Ammon's horn (tissue), 1 donor: ENCODE measurements at places on chromosomes 7 and 10.

DNA sequence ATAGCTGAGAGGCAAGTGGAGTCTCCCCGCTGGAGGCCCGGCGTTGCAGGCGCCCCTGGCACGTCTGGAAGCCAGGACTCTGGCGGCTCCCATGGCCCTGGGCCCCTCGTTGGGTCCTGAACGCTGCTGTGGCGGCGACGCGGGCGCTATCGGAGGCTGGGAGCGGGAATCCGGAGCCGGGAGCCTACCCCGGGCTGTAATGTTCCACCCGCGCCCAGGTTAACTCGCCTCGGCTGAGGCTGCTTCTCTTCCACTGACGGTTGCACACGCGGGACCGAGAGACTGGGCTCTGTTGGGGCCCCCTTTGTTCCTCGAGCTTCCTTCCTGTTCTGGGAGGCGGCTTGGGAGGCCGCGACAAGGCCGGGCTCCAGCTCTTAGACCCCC, 1.3 kb upstream of the HOXA5 start:
- no peak for DNase-seq

DNA sequence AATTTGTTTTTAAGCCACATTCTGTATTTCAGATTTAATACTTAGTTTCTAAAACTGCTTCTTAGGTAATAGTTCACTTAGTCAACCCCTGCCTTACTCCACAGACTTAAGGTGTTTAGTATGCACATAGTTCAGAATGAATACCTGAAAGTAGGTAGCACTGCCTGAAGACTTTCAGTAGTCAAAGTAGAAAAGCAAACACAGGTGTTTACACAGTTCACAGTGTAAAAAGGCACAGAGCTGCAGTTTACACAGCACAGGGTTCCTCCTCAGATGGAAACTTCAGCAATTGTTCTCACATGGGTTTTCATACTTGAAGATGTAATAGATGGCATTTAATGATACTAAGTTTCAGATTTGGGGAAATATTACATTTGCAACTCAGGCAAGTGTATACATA, 3.1 kb upstream of the PKD1L1 start:
- DNase-seq, result no peak

DNA sequence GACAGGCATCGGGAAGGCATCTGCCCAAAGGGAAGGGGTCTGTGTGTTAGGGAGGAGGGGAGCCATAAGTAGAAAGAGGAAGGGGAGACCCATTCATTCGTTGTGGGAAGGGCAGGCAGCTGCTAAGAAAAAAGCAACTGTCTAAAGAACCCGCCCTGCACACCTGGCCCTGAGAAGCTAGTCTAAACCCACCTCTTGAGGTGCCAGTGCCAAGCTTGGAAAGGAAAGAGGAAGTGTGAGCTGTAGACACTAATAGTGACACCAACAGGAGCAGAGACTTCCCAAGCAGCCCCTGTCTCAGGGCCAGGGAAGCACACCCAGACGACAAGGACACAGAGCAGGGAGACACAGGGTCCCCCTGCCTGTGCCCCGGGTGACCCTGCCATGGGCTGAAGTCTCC, 40.8 kb upstream of the PRSS58 start:
- no peak for DNase-seq

DNA sequence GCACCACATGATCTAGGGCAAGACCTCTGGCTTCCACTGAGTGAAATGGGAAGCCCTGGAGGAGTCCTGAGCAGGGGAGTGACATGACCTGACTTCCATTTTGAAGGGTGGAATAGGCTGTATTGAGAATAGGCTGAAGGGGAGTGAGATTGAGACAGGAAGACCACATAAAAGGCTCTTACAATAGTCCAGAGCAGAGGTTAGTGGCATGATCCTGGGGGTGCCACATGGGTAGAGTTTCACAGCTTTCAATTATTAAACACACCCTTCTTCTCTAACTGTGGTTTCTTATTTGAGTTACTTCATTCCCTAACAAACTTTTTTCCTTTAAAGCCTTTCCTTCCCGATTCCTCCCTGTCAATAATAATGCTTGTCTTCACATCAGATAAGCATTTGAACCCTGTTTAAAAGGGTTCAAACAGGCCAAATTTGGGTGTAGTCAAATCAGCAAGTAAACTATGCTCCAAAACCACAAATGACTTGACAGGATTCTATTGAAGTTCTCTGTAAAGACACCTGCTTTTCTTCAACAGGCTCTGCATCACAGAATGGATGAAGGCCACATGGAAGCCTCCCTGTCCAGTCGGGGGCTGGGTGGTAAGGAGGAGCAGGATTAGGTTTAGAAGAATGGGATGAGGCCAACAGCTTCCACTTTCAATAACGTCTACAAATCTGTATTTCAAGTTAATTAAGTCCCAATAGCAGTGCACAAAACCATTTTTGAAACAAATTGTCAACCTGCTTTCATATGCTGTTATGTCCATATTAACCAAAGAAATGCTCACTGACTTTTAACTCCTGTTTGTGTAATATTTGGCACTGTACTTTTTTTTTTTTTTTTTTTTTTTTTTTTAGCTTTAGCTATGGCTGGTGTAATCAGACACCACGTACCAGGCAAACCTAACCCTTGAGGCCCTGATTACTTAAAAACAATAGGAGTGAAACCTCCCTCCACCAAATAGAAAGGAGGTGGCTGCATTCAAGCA, 131.9 kb downstream of the NRCAM start:
- DNase-seq, result no peak

GRCh38 chr10:113704637-113705343, 25.1 kb downstream of the CASP7 start:
- DNase-seq, result peak; percentile 78

DNA sequence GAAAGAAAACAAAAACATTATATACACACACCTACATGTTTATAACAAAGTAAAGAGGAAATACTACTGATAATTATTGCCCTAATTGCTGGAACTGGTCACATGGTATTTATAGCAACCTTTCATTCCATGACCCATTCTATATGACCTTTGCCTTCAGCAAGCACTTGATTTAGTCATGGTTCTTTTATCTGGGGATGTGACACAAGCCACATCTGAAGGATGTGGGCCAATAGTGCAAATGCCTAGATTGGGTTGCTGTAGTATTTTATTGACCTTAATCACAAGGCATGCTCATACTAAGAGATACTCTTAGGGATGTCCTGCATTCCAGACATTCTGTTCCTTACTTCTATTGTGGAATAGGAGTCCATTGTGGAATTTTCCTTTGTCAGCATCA, 723.5 kb upstream of the POM121L12 start:
- DNase-seq, result no peak

DNA sequence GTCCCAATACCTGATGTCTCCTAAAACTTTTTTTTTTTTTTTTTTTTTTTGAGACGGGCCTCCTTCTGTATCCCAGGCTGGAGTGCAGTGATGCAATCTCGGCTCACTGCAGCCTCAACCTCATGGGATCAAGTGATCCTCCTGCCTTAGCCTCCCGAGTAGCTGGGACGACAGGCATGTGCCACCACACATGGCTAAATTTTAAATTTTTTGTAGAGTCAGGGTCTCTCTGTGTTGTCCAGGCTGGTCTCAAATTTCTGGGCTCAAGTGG, 28.4 kb downstream of the GTF2IRD1 start:
- no peak for DNase-seq

- no peak for DNase-seq
Observed at GRCh38 chr7:94223375-94224084, 171.2 kb upstream of the COL1A2 start.

GRCh38 chr10:53013201-53013810, 240.7 kb upstream of the MBL2 start:
- DNase-seq, result no peak

- DNase-seq, result no peak
Observed at GRCh38 chr7:30069096-30069867, 41.1 kb downstream of the PLEKHA8 start.

GRCh38 chr10:131779661-131780394, 121.0 kb upstream of the PPP2R2D start:
- DNase-seq, result no peak

DNA sequence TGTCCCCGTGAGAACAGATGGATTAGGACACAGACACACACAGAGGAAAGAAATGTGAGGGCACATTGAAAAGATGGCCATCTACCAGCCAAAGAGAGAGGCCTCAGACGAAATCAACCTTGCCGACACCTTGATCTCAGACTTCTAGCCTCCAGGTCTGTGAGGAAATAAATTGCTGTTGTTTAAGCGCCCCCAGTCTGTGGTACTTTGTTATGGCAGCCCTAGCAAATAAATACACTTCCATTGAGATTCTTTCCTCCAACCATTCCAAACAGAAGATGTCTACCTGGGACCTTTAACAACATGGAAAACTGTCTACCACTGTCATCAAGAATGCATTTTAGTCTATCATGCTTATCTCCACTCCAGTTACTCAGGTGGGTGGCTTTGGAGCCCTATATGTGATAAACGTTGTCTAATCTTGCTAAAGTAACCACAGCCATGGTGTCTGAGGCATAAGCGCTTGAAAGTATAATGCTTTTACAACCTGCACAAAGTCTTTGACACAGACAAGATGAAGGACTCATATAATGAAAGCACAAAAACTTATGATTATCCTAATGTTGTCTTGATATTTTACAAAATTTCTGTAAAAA, 244.3 kb downstream of the MTERF1 start:
- no peak for DNase-seq

DNA sequence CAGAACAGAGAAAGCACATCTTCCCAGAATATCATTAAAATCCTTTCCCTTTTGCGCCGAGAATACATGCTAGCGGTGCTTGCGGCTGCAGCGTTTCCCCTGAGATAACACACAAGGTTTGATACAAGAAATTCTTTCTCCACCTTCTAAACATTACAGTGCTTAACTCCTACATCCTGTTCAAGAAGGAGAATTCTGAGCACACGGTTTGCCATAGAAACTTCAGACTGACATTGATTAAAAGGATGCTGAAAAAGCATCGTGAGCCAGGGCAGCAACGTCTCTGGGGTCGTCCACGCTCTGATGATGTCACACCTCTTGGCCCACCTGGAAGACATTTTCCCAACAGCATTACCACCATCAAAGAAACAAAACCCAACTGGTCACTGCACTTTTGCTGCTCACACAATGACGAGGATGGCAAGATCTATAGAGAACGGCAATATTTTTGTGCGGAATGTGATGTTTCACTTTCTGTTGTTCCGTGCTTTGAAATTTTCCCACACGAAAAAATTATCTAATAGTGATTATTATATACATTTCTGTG, 27.0 kb upstream of the PRSS1 start:
- DNase-seq, result no peak

- no peak for DNase-seq
Observed at GRCh38 chr7:113550966-113551365, 367.8 kb downstream of the PPP1R3A start.

- no peak for DNase-seq
Observed at GRCh38 chr7:131149840-131150239, 177.8 kb upstream of the MKLN1 start.

DNA sequence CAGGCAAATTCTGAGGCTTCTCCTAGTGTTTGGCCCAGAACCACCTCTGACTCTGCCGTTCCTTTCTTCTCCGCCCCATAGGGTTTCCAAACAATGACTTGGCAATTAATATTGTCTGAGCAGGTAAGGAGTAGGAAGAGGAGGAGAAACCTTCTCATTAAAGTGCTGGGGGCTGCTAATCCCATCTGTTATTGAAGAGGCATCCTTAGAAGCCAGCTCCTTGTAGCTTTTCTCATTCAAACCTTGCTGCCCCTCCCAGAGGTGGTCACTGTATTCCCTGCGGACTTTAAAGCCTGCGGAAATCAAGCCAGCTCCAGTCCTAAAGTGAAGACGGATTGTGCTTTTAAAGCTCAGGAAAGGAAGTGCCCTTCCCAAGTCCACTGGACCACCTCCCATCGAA, 1.4 kb upstream of the NKX1-2 start:
- no peak for DNase-seq

- peak; percentile 25 for DNase-seq
Observed at GRCh38 chr7:155490697-155491628, 33.0 kb downstream of the EN2 start.

DNA sequence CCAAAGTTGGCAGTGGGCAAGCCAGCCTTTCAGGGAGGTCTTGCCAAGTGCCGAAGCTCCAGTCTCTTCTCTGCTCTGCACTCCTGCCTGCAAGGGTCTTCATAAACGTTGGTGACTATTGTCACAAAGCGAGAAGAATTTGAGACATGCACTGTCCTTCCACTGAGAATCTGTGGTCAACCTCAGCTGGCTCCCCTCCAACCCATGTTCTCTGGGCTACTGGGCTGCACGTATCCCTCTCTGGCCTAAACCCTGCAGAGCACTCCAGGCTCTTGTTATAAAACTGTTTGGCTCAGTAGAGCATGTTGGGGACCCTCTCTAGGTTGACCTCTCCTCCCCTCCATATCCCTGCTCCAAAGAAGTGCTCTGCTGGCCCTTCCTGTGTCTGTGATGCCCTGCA, 260.4 kb upstream of the NFE2L3 start:
- DNase-seq, result no peak

DNA sequence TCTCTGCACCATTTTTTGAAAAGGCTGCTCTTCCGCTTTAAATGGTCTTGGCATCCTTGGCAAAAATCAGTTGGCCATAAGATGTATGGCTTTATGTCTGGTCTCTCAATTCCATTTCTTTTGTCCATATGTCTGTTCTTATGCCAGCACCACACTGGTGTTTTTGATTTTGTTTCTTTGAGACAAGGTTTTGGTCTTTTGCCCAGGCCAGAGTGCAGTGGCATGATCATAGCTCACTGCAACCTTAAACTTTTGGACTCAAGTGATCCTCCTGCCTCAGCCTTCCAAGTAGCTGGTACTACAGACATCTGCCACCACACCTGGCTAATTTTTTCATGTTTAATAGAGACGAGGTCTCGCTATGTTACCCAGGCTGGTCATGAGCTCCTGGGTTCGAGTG, 48.5 kb downstream of the ANLN start:
- no peak for DNase-seq

GRCh38 chr7:66076462-66077329, 1.1 kb downstream of the ASL start:
- DNase-seq, result no peak

- DNase-seq, result peak; percentile 62
Observed at GRCh38 chr10:6203331-6204062, 765 bp downstream of the PFKFB3 start.

- no peak for DNase-seq
Observed at GRCh38 chr7:87370660-87371180, 25.3 kb downstream of the CROT start.

DNA sequence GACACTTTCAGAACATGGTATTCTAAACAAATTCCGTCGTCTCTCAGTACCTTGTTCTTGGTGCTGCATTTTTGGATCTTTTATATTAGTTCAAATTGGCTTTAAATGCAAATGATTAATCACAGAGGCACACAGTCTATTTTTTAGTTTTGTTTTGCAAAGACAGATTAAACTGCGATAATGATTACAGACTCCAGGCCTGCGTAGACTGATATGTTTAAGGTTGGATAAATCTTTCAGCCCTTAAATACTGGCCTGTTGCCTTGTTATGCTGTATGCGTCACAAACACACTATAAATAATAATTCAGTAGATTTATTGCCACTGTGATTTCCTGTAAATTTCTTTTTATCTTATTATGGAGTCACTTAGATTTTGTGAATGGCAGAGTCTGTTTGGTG, 19.3 kb downstream of the CACNB2 start:
- no peak for DNase-seq

DNA sequence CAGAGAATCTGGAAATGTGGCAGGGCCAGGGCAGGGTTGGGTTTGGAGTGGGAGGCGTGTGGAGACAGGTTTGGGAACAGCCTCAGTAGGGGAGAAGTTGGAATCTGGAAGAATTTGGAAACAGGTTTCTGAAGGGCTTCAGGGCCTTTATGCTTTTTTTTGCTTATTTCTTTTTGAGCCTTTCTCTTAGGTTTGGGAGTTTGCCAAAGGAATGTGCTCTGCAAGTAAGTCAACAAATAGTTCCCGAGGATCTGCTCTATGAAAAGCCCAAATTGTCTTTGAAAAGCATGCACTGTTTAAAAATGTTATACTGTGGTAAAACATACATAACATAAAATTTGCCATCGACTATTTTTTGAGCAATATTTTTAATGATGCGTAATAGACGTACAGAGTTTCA, 86.7 kb upstream of the ADRB1 start:
- peak; percentile 42 for DNase-seq
